ENCODE measurements at places on chromosomes 16 and 17.

GRCh38 chr17:28951991-28952975, 965 bp upstream of the PHF12 start:
- peak; percentile 84 for DNase-seq

DNA sequence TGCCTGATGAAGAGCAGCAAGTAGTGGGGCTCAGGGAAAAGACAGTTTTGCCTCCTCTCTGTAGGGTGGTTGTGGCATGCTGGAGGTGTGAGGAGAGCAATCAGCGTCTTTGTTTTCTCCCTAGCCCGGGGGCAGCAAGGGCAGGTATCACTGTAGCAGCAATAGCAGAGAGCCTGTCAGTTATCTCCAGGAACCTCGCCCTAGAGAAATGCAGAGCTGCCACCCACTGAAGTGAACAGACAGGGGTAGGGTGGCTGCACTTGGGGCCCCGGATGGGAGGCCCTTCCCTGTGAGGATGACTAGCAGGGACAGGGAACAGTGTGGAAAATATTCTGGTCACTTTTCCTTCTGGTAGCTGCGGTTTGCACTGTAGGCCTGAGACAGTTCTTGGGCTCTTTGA, 886.5 kb downstream of the CDH8 start:
- no peak for DNase-seq

DNA sequence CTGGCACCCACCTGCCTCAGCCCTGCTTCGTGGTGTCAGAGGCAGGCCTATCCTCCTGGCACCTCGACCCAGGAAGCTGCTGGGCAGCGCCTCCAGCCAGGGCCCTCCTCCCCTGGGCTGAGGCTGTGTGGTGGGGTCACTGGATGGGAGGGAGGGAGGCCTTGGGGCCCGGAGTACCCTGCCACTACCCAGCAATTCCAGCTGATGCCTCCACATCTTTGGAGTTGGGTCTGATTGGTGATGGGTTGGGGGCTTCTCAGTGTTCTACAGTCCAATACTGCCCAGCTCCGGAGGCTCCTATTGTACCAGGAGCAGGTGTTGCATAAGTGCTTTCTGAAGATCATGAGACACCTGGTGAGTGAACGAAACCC, 48.0 kb downstream of the USP22 start:
- no peak for DNase-seq

DNA sequence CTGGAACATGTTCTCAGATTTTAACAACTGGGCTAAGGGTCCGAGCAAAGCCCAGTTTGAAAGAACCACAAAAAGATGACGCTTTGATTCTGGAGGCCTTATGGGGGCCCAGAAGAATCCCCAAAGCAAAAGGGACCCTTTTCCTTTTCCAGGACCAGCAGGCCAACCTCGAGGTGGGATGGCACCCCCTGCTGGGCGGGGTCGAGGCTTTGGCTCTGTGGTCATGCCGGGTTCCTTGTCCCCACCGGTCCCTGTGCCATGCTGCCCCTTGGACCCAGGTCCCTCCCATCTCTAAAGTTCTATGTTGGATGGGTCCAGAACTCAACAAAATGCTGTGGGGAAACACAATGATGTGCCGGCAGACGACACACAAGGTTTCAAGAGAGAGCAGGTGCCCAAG, 30.9 kb downstream of the TMEM204 start:
- no peak for DNase-seq

GRCh38 chr17:72529386-72529785, 408.6 kb downstream of the SOX9 start:
- DNase-seq: no peak

DNA sequence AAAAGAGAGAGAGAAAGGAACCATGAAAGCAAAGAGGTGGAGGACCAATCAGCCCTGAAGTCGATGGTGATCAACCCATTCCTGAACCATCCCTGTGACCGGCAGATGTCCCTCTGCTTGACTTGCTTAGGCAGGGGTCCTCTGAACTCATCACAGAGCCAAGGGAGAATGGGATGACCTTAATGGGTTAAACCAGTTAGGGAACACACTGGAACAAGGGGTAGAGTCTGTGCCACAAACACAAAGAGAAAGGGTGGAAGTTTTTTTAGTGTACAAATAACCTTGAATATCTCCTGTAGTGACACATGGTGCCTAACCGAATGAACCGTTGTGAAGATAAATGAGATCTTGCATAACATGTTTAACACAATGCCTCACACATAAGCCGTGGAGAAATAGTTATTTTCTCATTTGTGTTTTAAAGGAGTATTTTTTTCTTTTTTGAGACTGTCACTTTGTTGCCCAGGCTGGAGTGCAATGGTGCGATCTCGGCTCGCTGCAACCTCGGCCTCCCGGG, 11.2 kb downstream of the NAA60 start:
- no peak for DNase-seq

DNA sequence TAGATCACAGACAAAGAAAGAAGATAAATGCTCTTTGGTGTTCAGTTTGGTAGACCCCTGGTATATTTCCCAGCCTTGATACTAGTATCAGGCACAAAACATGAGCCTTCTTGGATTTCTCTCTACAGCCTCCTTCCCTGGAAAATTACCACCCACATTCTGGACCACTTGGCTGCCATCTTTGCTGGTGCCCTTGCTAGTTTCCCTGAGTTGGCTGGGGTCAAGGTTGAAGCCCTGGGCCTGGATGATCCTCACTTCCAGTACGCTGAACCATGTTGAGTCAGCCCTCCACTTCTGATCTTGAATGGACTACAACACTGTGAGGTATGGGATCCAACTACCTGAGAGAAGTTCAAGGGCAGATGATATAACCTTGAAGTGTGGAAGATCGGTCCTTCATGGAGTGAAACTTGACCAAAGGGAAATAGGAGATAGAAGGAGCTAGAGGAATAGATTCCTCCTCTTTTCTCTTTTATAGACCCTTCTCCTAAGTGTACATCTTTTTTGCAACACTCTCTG, 501.4 kb downstream of the TMEM114 start:
- DNase-seq: no peak

- DNase-seq: no peak
Measured at GRCh38 chr17:61799812-61800484, 63.4 kb downstream of the BRIP1 start.

DNA sequence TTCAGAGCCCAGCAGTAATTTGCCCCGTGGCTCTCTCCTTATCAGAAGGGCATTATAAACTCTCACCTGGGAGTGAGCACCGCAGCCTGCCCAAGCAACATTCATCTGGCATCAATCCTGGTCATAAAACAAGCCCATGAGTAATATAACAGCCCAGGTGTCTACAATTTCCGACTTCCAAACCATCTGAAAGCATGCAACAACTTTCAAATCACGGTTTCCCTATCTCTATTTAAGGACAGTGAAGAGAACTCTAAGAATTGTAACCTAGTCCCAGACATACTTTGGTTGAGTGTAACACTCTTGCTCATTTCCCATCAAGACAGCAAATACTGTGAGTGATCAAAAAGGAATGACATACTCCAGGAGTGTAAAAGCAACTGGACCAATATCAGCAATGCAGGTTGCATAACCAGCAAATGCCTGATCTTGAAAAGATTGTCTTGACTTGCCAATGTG, 487.4 kb upstream of the SOX9 start:
- no peak for DNase-seq

- DNase-seq: no peak
Measured at GRCh38 chr17:2874189-2874686, 78.0 kb downstream of the RAP1GAP2 start.

All from stimulated activated CD8-positive, alpha-beta memory T cell treated with anti-CD3 and anti-CD28 coated beads, Interleukin-4, amount 100 ng/mL, for 4 hours (primary cell).